ENCODE measurements at places on chromosomes 4 and X.
A peak's percentile ranks its signal among the peaks of the same experiment; 100 is the strongest.

DNA sequence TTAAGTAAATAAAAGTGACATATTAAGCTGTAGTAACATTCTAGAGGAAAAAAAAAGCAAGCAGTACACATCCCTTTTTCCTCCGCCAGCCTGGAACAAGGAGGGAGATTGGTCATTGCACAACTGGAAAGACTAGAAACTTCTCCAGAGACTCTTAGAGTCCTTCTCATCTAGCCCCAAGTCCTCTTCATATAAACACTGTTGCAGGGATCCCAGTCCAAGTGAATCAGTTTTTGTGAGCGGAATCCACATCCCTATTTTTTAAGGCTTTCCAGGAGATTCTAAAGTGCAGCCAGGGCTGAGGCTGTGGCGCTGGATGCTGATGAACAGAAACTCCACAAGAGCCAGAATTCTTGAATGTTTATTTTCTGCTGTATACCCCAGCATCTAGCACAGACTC, 23.8 kb downstream of the REELD1 start:
- DNase-seq: no peak

- no peak for DNase-seq
Measured at GRCh38 chrX:26845056-26845455, 618.1 kb downstream of the PPP4R3C start.

GRCh38 chr4:106587558-106587957, 219.0 kb upstream of the GIMD1 start:
- DNase-seq: no peak

DNA sequence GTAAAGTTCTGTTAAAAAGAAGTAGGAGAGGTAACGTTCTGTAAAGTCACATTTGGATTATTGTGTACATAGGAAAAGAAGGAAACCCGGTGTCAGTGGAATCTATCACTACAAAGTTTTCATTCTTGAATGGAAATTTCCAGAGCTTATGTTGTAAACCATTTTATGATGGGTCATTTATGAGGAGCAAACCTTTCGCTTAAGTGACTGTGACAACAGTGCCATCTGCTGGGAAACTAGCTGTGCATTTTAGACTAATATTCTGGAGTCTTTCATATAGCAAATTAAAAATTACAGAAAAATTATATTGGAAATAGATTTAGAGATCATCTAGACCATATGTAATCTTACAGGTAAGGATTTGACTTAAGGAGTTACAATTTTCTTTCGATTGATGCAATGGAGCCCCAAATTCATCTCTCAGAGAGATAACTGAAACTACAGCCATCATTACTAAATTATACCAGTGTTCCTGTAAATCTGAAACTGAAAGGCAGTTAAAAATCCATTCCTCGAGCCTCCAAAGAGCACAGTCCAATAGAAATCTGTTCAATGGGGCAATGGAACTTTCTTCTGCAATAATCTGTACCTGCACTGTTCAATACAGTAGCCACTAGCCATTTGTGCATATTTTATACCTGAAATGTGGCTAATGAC, 26.9 kb downstream of the ASB9 start:
- DNase-seq: peak; percentile 71

DNA sequence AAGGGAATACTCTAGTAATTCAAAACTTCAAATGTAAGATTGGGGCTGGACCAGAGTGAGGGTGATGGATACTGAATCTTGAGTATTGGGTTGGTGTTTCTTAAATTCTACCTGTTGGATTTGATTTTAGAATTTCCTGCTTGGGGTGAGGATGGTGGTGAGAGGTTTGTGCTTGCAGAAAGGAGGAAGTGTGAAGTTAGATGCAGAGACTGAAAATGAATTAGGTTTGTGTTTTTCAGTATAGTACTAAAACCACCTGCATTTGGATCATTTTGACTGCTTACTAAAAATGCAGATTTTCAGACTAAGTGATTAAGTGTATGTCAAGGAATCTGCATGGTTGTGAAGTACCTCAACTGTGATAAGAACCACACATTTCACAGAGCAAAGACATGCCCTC, 131.5 kb upstream of the CENPE start:
- no peak for DNase-seq

GRCh38 chrX:1593286-1594271, 2.2 kb downstream of the AKAP17A start:
- no peak for DNase-seq

DNA sequence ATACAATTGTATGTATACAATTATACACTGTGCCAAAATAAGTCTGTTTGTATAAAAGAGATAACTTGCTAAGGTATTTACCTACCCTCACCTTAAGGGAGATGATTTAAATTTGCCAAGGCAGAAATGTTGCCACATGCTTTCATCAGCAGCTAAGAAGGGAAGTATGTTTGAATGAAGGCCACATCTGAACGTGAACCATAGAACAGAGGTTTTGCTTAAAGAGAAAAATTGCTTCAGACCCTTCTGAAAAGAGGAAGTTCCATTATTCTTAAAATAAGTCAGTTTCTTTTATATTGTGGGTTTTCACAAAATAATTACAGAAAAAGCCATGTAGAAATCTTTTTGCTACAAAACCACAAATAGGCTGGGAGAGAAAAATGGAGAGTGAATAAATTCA, 621.5 kb upstream of the HTR2C start:
- DNase-seq: peak; percentile 64

GRCh38 chrX:18353931-18354368, 538 bp downstream of the SCML2 start:
- no peak for DNase-seq

Measured in suppressor macrophage treated with lipopolysaccharide for 1 hour (primary cell).